RPMI7951 (cell line): ENCODE measurements at places on chromosomes 5 and 9. TPM values are rescaled to one million over a fixed set of nuclear protein-coding genes. Genes with fewer than 3 reads are reported as not detected.

The TPPP gene
- 0.72 and 0.98 TPM in 2 replicates for total RNA-seq

- no peak for DNase-seq
These were observed 16.2 kb downstream of the GPX3 start for GRCh38 chr5:151036556-151036955.

The FBXL7 gene
- total RNA-seq = 5.0 and 6.4 TPM in 2 replicates

The HRH2 gene
- 4.4 and 5.3 TPM in 2 replicates for total RNA-seq

The BNC2 gene
- 6.8 and 8.8 TPM in 2 replicates for total RNA-seq

DNA sequence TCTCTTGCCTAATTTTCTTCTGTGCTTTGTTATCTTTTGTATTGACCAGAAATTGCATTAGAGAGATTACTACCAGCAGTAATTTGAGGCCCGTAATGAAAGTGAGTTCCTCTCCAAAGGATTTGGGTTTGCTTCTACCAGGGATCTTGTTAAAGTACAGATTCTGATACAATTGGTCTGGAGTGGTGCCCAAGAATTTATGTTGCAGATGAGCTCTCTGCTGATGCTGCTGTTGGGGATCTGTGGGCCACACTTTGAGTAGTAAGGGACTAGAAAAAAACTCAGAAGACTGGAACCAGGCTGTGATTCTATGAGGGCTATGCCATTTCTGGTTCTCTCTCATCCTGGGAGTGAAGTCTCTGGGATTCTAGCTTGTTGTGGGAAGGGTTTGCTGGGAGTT lies 192.2 kb downstream of the SEC61B start:
- peak; percentile 51 for DNase-seq

The CBY3 gene
- not detected in 2 replicates for total RNA-seq

The SQSTM1 gene
- total RNA-seq = 131 and 132 TPM in 2 replicates

GRCh38 chr9:18543406-18544192 lies 69.6 kb downstream of the ADAMTSL1 start:
- DNase-seq = peak; percentile 64

DNA sequence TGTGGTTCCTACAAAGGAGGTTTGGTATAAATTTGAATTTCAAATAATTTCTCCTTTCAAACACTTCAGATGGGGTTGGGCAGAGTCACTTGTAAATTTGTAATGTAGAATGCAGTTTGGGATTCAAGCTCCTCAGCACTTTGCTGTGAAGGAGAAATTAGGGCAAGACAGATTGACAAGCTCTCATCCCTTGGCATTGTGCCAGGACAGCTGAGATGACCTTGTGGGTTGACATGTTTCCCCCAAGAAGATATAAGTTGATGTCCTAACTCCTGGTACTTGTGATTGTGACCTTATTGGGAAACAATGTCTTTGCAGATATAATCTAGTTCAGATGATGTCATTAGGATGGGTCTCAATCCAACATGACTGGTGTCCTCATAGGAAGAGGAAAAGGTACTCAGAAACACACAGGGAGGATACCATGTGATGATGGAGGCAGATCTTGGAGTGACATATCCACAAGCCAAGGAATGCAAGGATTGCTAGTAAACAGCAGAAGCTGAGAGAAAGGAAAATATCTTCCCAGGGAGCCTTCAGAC lies 408.3 kb downstream of the MED10 start:
- DNase-seq = no peak

The SLC36A1 gene
- 2.4 and 2.5 TPM in 2 replicates for total RNA-seq
